Endodermal cell (in vitro differentiated cells): ENCODE measurements at places on chromosomes 7 and 10. TPM values are rescaled to one million over a fixed set of nuclear protein-coding genes. Genes with fewer than 3 reads are reported as not detected.

The GJD4 gene
- total RNA-seq = 0.29 and 0.34 TPM in 2 replicates

The TMEM196 gene
- not detected in 2 replicates for total RNA-seq

DNA sequence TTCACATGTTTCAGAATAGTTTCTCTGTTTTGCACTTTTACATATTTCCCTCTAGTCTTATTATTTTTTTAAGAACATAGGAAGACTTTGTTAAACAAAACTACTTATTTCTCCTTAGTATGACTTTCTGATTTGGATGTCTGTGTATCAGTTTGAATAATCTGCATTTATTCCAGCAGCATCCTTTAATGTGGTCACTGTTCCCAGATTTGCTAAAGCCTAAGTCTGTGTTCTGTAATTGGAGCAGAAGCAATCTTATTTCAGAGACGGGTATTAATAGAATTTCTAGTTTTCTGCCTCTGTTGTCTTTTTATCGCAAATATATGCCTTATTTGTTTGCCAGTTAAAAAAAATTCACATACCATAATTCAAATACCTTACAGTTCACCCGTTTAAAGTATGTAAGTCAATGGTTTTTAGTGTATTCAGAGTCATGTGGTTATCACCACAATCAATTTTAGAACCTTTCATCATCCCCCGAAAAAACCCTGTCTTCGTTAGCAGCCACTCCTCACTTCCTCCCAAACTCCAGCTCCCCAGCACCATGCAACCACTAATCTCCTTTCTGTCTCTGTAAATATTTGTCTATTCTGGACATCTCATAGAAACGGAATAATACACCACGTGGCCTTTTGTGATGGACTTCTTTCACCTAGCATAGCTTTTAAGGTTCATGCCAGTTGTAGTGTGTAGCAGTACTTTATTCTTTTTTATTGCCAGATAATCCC, 58.7 kb downstream of the INPP5F start:
- no peak for DNase-seq

DNA sequence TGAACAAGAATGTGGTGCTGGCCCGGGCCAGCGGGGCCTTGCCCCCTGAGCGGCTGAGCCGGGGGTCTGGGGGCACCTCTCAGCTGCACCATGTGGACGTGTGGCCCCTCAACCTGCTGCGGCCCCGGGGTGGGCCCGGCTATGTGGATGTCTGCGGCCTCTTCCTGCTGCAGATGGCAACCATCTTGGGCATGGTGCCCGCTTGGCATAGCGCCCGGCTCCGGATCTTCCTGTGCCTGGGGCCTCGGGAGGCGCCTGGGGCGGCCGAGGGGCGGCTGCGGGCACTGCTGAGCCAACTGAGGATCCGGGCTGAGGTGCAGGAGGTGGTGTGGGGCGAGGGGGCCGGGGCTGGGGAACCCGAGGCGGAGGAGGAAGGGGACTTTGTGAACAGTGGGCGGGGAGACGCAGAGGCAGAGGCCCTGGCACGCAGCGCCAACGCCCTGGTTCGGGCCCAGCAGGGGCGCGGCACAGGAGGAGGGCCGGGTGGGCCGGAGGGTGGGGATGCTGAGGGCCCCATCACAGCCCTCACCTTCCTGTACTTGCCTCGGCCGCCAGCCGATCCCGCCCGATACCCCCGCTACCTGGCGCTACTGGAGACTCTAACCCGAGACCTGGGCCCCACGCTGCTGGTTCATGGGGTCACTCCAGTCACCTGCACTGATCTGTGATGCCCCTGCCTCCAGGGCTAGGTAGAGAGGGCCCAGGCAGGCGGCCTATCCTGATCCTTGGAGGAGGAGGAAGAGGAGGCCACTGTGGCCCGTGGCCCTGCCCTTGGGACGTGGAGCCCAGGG, 1.1 kb upstream of the TRIP6 start:
- DNase-seq = peak; percentile 66

DNA sequence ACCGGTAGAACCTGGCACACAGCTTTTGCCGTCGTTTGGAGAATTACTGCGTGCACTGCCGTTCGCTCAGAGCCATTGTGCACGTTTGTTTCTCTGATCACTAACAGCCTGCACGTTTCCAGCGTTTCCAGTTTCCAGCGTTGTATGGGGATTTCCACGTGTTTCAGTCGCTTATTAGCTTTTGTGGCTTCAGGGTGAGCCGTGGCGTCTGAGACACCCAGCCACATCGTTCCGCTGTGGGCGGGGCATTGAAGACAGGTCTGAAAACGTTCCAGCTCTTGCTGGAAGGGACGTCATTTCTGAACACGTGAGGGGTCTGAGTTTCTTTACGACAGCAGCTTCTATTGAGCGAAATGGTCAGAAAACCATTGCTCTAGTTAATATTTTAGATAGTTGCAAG, 164.8 kb downstream of the DNAJB6 start:
- DNase-seq = peak; percentile 24
